ENCODE measurements at places on chromosomes 16 and 17. TPM values are rescaled to one million over a fixed set of nuclear protein-coding genes. Genes with fewer than 3 reads are reported as not detected.

DNA sequence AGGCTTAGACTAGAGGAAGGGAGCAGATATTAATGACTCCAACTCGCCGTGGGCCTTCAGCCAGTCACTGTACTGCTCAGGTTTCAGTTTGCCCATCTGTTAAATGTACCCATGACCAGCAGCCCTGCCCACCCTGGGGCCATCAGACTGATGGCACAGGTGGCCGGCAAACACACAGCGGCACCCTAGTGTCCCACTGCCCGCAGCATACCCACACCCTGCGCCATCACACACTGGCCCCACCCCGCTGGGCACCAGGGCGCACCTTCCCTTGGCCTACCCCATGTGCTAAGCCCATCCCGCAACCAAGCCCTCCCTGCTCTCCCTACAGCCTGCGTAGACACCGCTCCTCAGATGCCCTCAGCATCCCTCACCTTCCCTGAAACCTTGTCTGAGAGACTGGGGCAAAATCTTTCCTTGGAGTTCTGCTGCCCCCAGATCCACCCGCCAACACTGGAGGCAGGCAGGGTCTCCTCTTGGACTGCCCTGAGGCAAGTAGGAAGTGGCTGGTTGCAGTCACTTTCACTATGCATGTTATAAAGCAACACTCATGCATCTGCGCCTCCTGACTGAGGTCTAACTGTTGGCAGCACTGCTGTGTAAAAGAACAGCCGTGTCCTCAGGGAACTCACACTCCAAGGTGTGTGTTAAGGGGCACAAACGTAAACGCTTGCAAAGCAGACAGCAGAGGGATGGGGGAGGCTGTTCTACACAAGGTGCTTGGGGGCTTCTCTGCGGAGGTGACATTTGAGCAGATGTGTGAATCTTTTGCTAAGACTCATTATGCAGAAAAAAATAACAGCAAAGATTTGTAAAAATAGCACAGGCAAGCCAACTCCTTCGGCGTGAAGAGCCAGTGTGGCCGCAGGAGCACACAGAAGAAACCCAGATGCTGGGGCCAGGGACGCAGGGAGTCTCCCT, 6.7 kb upstream of the BCAR1 start:
- DNase-seq: no peak

GRCh38 chr17:17877529-17878358, 41.0 kb upstream of the SREBF1 start:
- DNase-seq: no peak

The NHLRC4 gene
- 0.59 TPM for total RNA-seq

DNA sequence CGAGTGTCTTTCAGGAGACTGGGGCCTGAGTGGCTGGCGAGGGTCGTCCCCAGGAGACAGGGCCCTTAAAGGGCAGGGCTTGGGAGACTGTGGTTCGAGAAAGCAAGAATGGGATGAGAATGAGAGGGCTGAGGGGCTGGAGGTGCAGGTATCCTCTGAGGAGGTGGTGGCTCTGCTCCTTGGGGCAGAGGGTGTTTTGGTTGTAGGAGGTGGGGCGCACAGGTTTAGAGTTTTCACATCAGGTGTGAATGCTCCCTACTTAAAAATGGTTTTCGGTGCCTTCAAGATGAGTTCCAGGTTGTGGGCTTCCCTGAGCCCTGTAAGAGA, 430 bp downstream of the BCAS3 start:
- no peak for DNase-seq

The ARHGAP44 gene
- not detected for total RNA-seq

The CYBA gene
- total RNA-seq: 267 TPM

GRCh38 chr17:21457051-21458026, 81.2 kb downstream of the KCNJ12 start:
- DNase-seq: peak; percentile 93
